ENCODE measurements at places on chromosomes 6 and 20.

- DNase-seq: no peak
These were observed 583.8 kb upstream of the ARID1B start for GRCh38 chr6:156193381-156193780.

DNA sequence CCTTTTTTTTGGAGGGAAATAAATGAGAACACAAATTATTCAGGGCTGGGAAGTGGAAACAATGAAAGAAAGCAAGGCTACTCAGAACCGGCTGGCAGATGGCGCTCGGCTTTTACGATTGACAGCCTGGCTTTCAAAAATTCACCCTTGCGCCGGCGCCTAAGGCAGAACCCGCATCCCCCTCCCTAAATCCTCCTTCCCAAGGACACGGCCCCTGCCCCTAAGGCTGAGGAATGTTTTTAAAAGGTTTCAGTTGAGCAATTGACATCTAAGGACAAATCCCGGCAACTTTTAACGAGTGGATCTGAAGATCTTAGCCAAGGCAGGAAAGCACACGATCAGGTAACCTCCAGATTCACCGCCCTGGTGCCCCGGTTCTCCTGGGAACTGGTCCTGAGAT lies 16.3 kb downstream of the GNAS start:
- no peak for DNase-seq

DNA sequence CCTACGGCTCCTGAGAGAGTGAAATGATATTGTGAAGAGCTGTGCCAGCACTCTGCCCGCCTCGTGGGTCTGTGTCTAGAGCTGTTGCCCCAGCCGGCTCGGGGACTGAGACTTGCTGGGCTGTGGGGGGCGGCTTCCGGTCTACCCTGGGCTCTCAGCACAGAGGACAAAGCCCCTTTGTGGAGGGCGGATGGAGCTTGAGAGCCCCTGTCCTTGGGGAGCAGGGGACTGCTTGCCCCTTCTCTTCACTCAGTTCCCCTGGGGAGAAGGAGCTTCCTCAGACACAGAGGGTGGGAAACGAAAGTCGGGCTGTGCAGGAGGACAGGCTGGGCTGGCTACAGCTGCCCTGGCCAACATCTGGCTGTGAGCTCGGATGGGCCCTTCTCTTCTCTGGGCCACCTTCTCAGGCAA lies 11.0 kb downstream of the SRC start:
- no peak for DNase-seq

GRCh38 chr20:58384821-58385220 lies 4.2 kb upstream of the VAPB start:
- DNase-seq: no peak

Data from T-cell (primary cell).